ENCODE measurements at places on chromosomes 2 and 18. TPM values are rescaled to one million over a fixed set of nuclear protein-coding genes. Genes with fewer than 3 reads are reported as not detected.

Gene DYNAP
- not detected for polyA plus RNA-seq

Gene SOX11
- polyA plus RNA-seq = 39.0 TPM

Gene C2orf15
- polyA plus RNA-seq = 0.56 TPM

Gene CPLX4
- polyA plus RNA-seq = not detected

Gene DSG4
- polyA plus RNA-seq = not detected

Gene FIGLA
- not detected for polyA plus RNA-seq

Gene FRZB
- 40.4 TPM for polyA plus RNA-seq

Gene SKOR2
- not detected for polyA plus RNA-seq

Gene PXDN
- 140 TPM for polyA plus RNA-seq

Gene SLC23A3
- 1.1 TPM for polyA plus RNA-seq

Gene STARD6
- not detected for polyA plus RNA-seq
